ENCODE measurements at places on chromosomes 7 and 10. TPM values are rescaled to one million over a fixed set of nuclear protein-coding genes. Genes with fewer than 3 reads are reported as not detected.

- DNase-seq, result no peak
These were observed 96.9 kb downstream of the HIPK2 start for GRCh38 chr7:139680676-139681462.

DNA sequence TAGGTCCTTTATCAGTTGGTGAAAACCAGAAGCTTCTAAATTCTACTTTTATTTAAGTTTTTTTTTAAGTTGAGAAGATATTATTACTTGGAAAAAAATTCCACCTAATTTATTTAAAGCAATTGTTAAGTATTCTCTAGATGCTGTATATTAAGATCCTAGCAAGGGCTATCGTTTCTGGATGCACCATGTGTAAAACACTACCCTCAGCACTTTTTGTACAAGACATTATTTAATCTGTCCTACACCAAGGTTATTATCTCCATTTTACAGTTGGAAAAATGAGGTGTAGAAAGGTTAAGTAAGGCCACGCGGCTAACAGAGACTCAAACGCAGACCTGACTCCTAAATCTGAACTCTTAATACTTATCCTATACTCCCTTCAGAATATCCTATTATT lies 19.8 kb downstream of the RAB11FIP2 start:
- DNase-seq, result no peak

DNA sequence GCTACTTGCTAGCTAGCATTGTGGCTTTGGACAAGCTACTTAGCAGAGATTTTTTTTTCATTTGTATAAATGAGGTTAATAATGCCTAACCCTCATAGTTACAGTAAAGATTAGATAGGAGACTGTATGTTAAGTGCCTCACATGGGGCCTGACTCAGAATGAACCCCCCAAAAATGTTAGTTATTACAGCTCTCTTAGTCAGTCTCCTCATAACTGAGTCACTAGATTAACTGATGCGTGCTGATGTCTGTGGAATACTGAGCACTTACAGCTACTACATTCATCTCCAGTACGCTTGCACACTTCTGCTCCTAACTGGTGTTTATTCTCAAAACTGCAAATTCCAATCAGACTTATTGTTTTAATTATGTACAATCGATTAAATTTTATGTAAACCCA lies 315.3 kb downstream of the SNX13 start:
- DNase-seq, result no peak

DNA sequence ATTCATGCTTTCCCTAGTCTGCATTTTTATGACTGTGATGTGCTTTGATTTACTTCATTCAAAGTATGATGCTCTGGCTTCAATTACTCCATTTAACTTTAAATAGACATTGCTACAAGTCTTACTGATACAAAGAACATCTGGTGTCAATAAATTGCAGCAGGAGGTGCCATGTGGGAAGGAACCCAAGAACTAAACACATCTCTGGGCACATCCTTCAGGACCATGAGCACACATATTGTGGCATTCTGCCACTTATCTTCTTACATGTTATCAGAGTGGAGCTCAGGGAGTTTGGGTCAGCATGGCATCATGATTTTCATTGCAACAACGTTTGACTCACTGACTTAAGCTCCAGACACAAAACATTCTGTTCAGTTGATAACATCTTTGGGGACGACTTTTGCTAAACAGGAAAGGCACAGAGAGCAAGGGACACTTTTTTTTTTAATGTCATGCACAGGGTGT lies 227.0 kb downstream of the DKK1 start:
- no peak for DNase-seq

DNA sequence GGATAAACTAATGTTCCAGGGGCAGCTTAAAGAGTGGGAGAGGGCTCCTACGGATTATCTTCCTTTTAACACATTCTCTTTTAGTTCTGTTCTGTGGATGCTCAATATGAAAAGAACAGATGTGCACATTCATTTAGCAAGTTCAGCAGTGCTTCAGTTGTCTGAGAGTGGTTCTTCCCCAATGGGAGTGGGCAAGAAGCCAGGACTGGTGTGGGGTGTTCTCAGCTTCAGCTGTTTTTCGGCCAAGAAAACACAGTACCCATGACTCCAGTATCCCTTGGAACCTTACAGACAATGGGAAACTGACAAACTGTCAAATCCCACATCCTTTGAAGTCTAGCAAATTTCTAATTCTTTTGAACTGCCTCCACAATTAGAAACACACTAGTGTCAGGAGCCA lies 71.5 kb upstream of the LRRC17 start:
- no peak for DNase-seq

ABCC2 gene
- 11.1 TPM for polyA plus RNA-seq

DNA sequence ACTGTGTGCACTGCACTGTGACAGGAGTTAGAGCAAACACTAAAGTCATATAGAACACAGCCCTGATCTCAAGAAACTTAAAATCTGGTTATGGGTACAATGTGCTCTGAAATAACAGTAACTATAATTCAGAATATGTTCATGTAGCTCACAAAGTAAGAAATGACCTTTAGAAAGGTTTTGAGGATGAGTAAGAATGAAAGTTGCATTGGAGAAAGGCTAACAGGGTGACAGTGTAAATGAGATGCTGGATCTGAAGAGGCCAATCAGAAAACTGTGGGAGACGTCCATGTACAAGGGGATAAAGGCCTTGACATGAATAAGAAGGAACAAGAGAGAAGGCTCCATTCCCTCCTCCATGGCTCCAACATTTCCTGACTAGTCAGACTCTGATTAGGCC lies 124.7 kb downstream of the GRM3 start:
- no peak for DNase-seq

- no peak for DNase-seq
These were observed 90.3 kb downstream of the MYL10 start for GRCh38 chr7:101538596-101539459.

DNA sequence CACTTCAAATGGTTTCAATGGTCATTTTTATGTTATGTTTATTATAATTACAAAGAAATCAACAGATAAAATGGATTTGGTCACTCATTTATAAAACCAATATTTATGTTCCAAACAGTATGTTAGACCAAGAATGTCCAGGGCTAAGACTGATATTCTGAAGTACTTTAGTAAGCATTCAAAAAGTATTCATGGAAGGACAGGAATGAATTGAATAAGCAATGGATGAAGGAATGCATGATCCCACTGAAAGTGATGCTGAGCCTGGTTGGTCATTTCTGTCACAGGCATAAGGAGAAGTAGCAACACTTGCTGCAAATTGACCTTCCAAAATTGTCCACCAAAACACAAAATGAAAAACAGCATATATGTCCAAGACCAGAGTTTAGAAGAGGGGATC lies 189.0 kb upstream of the CELF2 start:
- no peak for DNase-seq

SFTPA1 gene
- polyA plus RNA-seq, result not detected

- DNase-seq, result no peak
These were observed at the start of gene OR13A1 for GRCh38 chr10:45315508-45315907. Gene OR13A1, minus strand, starts transcription at chr10:45315608. Its CDS starts 11,186 bp downstream, at chr10:45304422.

ARMH3 gene
- 20.1 TPM for polyA plus RNA-seq

DNA sequence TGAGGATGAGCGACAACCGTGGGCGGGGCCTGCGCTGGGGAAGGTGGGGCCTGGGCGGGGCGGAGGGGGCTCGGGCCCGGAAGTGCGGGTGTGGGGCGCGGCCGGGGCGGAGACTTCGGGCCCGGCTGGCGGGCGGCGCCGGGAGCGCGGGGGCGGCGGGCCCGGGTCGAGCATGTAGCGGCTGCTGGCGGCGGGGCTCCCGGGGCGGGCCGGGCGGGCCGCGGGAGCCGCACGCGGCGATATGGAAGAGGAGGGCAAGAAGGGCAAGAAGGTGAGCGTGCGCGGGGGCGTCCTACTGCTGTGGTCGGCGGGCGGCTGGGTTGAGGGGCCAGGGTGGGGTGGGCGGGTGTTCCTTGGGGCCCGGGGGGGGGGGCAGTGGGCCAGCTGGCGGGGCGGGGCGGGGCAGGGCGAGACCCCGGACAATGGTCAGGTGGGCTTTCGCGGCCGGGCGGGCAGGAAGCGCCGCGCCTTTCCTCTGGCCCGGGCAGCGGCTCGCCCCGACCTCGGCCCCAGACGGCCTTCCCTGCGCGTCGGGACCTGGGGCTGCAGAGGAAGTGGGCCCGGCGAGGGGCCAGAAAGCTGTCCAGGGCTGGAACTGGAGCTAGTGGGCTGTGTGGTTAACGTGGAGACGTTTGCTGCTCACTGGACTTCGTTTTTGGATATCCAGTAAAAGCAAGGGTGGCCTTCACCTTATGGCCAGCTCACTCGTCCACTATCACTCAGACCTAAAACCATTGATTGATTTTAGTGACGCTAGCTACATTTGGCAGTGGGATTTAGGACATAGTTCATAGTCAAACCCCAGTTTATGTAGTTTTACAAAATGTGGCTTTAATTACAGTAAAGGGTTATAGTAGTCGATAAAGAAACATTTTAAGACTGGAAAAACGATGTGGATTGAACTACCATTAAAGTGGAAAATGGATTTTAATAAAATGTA lies at the start of gene CCM2:
CCM2 (plus strand) TSS at position 109 of the 940 bp plus-strand sequence; CDS start at position 242, 133 bp downstream.
- DNase-seq, result no peak

GRCh38 chr7:147078312-147078711 lies 961.7 kb downstream of the CNTNAP2 start:
- DNase-seq, result no peak

DNA sequence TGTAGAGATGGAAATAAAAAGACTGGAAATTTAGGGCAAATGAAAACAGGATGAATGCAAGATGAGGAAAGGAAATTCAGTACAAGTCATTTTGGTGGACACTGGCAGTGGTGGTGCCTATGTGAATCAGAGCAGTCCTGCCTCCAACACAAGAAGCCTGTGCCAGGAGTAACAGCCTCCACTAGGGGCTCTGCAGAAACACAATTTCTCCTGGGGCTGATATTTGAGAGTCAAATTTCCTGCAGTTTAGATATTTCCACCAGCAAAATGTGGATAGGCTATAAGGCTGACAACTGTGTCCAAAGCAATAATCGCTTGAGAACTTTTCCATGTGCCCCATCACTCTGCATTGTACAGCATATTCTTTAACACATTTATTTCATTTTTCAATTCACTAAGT lies 4.7 kb upstream of the PLXDC2 start:
- DNase-seq, result no peak

GRCh38 chr7:128974241-128974934 lies 36.7 kb downstream of the IRF5 start:
- DNase-seq, result no peak

SPACDR gene
- polyA plus RNA-seq, result 0.58 TPM

DNA sequence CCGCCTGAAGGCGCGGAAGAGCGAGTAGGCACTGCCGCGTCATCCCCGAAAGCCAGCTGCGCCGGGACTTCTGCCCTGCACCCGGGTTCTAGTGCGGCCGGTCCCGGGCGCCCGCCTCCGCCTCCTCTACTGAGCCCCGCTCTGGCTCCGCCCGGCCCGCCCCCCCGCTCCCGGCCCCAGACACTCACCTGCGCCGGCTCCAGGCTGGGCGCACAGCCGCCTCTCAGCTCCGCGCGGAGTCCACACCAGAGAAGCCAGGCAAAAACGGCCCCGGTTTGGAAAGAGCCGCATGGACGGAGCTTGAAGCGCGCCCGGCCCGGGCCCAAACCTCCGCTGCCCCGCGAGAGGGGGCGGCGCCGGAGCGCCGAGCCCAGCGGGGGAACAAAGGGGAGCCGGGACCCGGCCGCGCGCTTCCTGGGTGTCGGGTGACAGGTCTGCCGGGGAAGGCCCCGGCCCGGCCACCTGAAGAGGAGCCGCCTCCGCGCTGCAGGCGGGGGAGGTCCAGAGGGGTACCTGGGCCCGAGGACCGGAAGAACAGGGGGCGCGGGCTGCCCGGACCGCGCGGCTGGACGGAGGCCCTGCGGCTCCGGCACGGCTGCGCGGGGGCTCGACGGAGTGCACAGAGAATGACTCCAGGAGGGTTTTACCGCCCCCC lies 168.2 kb downstream of the NRF1 start:
- no peak for DNase-seq

GRCh38 chr7:75989500-75990388 lies 4.7 kb downstream of the TMEM120A start:
- no peak for DNase-seq

DNA sequence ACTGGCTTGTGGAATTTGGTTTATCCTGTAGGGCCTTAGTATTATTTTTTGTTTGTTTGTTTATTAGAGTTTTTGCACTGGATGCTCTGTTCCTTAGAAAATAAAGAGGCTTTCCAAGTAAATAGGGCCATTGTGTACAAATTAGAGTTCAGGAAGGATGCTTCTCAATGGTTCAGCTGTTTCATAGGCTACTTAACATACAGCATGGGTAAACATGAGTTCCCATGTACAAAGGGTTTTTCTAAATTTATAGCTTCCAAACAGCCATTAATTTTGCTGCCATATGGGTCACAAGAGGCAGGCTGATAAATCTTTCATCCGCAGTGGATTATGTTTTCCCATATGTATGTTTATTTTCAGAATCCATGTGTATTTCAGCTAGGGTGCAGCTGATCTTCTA lies 121.6 kb upstream of the WDR11 start:
- DNase-seq, result no peak

DNA sequence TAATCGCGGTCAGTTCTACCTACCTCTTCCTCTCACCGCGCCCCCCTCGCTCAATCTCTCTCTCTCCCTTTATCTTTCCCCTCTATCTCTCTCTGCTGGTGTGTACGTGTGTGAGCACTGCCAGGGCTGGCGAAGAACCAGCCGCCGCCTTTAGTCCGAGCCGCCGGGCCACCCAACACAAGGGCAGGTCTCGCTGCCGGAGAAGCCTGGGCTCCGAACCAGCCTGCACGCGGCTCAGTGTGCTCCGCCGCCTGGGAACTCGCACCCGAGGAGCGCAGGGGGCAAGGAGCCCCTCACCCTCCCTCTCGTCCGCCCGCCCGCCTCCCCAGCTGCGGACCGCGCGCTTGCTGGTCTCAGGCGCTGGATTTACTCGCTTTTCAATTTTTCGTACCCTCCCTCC lies 1.7 kb downstream of the NXPH1 start:
- no peak for DNase-seq

DNA sequence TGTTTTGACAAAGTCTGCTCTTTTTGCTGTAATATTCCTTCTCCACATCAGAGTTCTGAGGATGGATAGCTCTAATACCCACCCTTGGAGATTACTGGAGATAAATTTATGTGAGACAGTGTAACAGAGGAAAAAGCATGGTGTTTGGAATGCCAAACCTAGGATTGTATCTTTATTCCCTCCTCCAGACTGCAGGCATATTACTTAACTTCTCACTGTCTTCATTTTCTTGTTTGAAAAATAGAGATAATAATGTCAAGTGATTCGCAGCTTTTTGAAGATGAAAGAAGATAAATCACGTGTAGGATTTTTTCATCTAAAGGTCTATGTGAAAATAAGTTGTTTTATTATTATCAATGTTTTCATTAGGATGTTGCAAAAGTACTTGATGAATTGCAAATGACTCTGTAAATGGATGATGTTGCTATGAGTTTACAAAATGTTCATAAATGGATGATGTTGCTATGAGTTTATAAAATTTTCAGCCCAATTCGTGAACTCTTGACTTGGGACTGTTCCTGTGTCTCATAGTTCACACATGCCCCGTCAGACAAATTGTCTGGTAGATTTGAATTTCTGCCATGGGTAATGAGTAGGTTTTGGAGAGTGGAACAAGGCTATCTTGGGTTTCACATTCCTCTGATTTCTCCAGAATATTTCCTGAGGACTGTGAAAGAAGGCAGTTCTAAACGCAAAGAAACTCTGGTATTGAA lies 113.1 kb upstream of the IGFBP3 start:
- DNase-seq, result no peak

Measured in right renal cortex interstitium (tissue), 3 donors.